ENCODE measurements at places on chromosomes 1 and 21.

GRCh38 chr1:43611950-43612349 is 38.0 kb upstream of the KDM4A start:
- no peak for DNase-seq

DNA sequence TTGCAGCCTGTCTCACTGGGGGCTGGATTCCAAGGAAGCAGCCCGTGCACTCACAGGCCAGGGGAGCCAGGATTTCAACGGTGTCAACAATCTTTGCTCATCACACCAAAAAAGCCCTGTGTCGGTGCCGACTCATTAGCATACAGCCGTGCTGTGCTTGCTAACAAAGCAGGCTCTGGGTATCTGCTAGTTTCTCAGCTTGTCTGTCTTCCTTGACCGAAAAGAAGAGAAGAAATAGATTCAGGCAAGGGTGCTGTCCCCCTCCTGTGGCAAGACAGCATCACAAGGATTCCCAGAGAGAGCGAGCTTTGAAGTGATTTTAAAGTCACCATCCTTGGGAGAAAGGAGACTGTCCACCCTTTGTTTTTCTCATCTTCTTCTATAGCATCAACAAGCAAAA is 214.7 kb downstream of the SDCCAG8 start:
- DNase-seq, result no peak

DNA sequence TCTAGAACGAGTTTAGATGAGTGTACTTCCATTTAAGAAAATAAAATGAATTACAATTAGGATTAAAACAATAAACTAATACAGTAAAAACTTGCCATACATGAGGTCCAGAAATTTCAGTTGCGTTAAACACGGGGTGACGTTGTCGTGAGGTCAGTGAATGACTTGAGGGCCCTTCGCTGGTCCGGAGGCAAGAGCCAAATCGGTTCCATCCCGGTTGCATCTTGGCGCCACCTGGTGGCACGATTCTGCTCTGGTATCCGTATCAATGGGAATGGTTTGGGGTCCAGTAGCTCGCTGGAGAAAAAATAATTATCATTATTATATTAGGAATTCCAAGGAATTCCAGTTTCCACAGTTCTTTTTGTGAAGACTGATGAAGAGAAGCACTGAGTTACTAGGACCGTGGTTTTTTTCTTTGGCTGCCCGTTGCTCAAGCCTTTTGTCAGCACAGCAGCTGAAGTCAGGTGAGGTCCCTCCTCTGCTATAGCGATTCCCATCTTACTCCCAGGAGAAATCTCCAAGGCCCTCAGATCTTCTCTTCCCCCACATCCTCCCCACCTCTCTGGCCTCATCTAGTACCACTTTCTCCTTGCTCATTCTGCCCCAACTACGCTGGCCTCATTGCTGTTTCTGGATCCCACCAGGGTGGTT is 161.4 kb downstream of the SLC35F3 start:
- peak; percentile 39 for DNase-seq

- no peak for DNase-seq
Measured at GRCh38 chr1:86508583-86508969, 38.3 kb upstream of the CLCA4 start.

GRCh38 chr1:45297666-45298356 is 28.9 kb upstream of the HPDL start:
- DNase-seq, result no peak

- no peak for DNase-seq
Measured at GRCh38 chr1:172883387-172883791, 167.4 kb downstream of the TNFSF18 start.

DNA sequence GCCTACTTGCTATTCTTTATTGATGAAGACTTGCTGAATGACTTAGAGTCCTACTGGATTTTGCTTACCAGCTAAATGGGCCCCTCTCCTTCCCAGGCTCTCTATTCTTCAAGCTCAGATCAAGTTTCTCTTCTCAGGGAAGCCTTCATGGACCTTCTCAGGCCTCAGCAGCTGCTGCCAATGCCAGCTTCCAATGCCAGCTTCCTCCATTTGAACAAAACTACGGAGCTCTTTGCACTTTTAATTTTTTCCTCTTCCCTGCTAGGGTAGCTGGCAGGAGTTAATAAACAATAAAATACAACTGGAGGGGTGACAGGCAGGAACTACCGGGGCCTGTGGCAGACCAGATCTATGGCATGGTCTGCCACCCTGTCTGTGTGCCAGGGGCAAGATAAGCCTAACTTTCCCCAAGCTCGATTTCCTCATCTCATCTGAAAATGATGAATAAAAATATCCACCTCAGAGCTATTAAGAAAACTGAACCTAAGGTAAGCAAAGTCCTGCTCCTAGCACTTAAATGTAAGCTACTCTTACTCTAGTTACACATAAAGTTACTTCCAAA is 995 bp upstream of the IPO13 start:
- no peak for DNase-seq

- DNase-seq, result no peak
Measured at GRCh38 chr1:161779393-161779792, 13.3 kb downstream of the ATF6 start.

GRCh38 chr1:183687546-183688304 is 34.6 kb upstream of the APOBEC4 start:
- DNase-seq, result no peak

GRCh38 chr1:108533351-108534083 is 26.4 kb upstream of the EEIG2 start:
- DNase-seq, result no peak

DNA sequence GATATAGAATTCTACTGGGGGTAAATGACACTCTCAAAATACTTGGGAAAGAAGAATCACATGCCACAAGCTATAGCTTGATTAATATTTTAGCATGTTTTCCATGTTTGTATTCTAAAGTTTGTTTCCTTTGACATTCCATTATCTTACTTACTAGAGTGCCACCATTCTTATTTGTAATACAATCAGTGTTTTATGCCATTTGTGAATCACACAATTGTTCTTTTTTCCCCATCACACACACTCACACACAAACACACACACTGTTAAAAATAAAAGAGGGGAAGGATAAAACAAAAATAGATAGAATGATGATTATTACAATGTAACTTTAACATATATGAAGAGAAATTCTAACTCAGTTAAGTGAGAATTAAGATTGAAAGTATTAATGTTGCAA is 16.0 kb upstream of the TEKT2 start:
- no peak for DNase-seq

DNA sequence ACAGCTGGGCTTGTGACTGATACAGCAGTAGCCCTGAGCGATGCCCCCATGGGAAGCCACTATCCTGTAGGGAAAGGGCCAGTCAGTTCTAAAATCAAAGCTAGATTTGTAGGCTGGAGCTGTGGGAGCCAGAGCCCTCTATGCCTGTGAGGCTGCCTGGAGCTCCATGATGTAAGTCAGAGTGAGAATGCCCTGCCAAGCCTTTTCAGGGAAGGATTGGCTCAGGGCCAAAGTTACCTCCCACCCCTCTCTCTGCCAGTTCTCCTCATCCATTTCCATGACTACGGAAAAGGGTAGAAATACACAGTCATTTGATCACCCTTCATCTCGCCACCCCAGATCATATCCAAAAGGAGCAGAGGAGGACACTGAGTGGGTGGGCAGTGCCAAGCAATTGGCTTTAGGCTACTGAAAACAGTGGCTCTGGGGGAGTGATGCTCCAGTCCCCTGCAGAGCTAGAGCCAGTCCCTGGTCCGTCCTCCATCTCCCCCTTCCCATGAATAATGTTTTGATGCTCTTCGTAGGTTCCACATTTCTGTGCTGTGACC is 59.5 kb upstream of the KCNA3 start:
- DNase-seq, result no peak

- DNase-seq, result no peak
Measured at GRCh38 chr1:33241866-33242265, 14.4 kb upstream of the ZNF362 start.

DNA sequence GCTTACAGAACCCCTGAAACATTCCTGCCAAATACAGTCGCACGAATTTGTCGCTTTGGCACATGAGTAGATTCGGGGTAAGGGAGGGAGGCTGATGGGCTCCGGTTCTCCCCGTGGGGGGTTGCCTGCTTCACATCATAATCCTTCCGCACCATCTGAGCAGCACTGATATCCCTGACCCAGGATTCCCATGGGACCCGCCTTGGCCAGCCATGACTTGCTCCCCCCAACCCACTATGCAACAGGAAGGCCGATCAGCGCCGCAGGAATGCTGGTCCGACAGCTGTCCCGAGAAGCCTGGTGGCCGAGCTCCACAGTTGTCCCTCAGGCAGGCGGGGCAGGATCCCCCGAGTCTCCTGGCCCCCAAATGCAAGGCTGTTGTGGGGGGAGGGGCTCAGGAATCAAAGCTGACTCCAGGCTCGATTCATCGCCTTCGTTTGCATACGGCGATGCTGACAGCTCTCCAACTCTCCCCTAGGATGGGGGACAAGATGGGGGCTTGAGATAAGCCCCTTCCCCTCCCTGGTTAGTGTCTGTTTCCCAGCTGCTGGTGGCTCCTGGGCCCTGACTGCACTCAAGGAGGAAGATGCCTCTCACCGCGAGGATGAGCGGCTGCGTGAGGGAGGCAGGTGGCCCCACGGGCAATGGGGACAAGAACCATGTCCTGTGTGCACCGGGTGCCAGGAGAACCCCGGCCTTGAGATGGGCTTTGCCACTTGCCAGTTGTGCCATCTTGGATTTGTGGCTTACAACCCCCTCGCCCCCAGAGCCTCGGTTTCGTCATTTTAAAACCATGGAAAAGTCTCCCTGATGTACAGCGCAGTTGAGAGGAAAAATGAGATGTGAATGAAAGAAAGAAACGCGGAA is 9.3 kb downstream of the DRAXIN start:
- no peak for DNase-seq

DNA sequence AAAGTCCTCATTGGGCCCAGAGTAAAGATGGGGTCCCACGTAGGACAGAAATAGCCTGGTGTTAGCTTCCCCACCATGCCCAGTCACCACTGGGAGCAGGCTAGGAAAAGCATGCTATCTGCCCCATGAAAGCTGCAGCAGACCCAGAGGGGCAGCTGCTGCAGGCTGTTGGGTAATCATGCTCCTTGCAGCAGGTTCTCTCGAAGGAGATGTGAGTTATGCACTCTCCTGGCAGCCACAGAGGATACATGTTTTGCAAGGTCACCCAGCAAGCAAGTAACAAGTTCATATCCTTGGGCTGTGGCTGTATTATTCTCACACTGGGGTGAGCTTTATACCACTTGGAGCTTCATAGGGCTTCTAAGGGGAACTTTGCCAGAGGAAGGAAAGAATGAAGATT is 9.1 kb upstream of the HEYL start:
- DNase-seq, result no peak

GRCh38 chr1:206663832-206664652 is 20.7 kb upstream of the MAPKAPK2 start:
- DNase-seq, result peak; percentile 55

- DNase-seq, result no peak
Measured at GRCh38 chr1:10594595-10595223, 120.0 kb downstream of the PEX14 start.

- no peak for DNase-seq
Measured at GRCh38 chr1:18957532-18958300, 1.2 kb upstream of the IFFO2 start.

All from stimulated activated CD8-positive, alpha-beta memory T cell treated with anti-CD3 and anti-CD28 coated beads, Interleukin-4, amount 100 ng/mL, for 1 hour (primary cell).